Stimulated activated CD4-positive, alpha-beta T cell treated with anti-CD3 and anti-CD28 coated beads, Interleukin-1b, Interleukin-23, amount 100 ng/mL, for 1 hour (primary cell): ENCODE measurements at places on chromosomes 6 and 20.

GRCh38 chr6:169969372-169970099, 218.1 kb downstream of the ERMARD start:
- no peak for DNase-seq

DNA sequence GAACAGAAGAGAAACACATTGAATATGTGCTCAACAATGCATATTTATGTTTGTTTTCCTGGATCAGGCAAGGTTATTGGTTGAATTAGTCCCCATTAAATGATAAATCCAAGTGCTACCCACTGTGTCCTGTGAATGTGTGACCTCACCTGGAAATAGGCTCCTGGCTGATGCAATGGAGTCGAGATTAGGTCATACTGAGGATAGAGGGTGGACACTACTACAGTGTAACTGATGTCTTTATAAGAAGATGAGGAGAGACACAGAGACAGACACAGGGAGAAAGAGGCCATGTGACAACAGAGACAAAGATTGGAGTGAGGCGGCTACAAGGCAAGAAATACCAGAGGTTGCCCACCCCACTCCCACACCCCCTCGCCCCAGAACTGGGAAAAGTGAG, 559.3 kb downstream of the C6orf118 start:
- no peak for DNase-seq

DNA sequence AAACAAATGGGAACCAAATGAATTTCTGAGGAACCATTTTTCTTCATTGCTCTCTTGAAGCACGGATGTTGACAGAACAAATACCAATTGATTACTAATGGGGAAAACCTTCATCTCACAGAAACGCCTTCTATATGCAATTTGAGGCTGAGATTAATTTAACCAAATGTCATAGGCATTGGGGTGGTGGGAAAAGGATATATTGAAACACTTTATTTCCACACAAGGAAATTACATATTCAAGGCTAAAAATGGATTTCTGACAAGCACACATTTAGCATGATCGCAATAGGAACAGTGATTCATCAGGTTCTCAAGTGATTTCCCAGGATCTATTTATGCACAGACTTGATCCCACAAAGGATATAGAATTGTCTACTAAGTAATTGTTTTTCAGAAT, 88.9 kb downstream of the COL12A1 start:
- DNase-seq, result no peak

DNA sequence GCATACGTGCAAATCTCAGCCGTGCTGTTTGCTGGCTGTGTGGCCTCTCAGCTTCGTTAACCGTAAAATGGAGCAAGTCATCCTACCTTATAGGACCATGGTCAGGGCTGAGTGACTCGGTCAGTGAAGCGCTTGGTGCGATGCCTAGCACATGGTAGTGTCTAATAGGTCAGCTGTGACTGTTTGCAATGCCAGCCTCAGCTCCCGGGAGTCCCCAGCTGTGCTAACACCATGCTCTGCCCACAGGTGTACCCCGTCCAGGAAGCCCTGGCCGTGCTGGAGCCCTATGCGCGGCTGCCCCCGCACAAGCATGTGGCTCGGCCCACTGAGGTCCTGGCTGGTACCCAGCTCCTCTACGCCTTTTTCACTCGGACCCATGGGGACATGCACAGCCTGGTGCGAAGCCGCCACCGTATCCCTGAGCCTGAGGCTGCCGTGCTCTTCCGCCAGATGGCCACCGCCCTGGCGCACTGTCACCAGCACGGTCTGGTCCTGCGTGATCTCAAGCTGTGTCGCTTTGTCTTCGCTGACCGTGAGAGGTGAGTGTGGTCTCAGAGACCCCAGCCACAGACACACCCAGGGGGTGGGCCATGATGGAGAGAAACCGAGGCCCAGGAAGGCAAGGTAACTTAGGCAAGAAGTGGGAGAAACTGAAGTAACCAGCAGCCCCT, 10.6 kb downstream of the TRIB3 start:
- DNase-seq, result no peak

GRCh38 chr6:67933278-67933677, 701.8 kb upstream of the ADGRB3 start:
- DNase-seq, result no peak

DNA sequence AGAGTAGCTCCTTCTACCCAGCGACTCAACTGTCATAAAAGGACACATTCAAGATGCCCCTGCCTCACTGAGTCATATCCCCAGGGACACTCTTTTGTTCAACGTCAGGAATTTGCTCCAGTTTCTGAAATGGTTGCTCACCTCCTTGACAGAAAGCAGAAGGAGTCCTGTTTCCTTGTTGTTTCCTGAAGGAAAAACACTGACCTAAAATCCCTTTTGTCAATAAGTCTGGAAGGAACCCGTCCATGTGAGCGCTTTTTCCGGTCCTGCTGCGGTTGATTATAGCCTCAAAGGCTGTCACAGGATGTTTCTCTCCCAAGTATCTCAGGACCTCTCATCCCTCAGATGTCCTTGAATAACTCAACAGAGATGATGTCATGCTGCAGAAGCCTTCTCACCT, 113.6 kb upstream of the PLEKHG1 start:
- DNase-seq, result no peak
